ENCODE measurements at places on chromosomes 1 and 21.

- peak; percentile 99 for DNase-seq
Observed at GRCh38 chr1:1919304-1920056, 401 bp upstream of the TMEM52 start.

GRCh38 chr1:55916481-55916880 is 662.9 kb downstream of the PLPP3 start:
- DNase-seq = no peak

GRCh38 chr1:66370462-66370971 is 163.4 kb upstream of the SGIP1 start:
- no peak for DNase-seq

GRCh38 chr1:194068446-194069167 is 882.2 kb upstream of the B3GALT2 start:
- DNase-seq = no peak

- DNase-seq = no peak
Observed at GRCh38 chr1:200037501-200037900, 10.0 kb downstream of the NR5A2 start.

GRCh38 chr1:162939035-162939434 is 78.1 kb upstream of the CCDC190 start:
- no peak for DNase-seq

GRCh38 chr1:54968551-54968950 is 11.9 kb upstream of the TMEM61 start:
- no peak for DNase-seq

- DNase-seq = no peak
Observed at GRCh38 chr1:230348386-230349019, 77.6 kb downstream of the PGBD5 start.

- no peak for DNase-seq
Observed at GRCh38 chr1:226041419-226041818, 21.1 kb upstream of the H3-3A start.

GRCh38 chr1:235864931-235865525 is 1.7 kb downstream of the LYST start:
- DNase-seq = no peak

DNA sequence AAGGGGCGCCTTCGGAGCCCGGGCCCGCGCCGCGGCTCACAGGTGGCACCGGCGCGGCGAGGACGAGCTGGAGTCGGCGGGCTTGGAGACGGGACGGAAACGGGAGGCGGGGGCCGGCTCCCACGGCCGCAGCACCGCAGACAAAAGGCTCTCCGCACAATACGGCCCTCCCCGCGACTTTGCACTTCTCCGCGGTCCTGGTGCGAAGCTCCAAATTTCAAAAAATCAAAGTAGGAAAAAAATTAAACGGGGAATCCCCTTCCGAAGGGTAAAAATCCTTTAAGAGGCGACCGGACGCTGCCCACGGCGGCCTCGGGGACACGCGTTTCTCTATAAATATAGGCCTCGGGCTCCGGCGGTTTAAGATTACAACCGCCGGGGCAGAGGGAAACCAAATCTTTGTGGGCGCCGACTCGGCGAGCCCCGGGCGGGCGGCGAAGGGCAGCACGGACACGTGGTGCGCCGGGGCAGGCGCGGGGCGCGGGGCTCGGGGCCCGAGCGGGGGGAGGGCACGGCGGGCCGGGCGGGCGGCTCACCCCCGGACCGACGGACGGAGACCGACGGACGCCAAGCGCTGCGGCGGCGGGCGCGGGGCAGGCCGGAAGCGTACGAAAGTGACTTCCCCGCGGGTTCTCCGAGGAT is 453 bp downstream of the PABPC4 start:
- DNase-seq = no peak

- DNase-seq = no peak
Observed at GRCh38 chr1:193588311-193589082, 402.1 kb upstream of the B3GALT2 start.

DNA sequence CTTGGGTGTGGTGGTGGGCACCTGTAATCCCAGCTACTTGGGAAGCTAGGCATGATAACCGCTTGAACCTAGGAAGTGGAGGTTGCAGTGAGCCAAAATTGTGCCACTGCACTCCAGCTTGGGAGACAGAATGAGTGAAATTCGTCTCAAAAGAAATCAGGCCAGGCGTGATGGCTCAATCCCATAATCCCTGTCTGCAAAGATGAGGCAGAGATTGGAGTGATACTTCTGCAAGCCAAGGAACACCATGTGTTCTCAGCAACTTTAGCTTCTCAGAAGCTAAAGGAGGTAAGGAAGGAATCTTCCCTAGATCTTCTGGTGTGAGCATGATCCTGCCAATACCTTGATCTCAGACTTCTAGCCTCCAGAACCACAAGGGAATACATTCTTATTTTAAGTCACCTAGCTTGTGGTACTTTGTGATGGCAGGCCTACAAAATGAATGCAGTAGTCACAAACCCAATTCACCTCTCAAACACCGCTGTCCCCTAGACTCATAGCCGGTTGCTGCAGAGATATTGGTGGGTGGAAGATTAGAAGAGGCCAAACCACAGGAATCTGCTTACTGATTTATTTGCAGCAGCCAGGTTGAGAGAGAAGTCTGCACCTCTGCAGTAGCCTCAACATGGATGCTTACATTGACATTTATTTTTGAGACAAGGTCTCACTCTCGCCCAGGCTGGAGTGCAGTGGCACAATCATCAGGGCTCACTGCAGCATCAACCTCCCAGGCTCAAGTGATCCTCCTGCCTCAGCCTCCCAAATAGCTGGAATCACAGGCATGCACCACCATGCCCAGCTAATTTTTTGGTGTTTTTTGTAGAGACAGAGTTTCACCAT is 18.6 kb downstream of the L1TD1 start:
- DNase-seq = no peak

- DNase-seq = no peak
Observed at GRCh38 chr1:186297439-186298045, 77.5 kb downstream of the TPR start.

DNA sequence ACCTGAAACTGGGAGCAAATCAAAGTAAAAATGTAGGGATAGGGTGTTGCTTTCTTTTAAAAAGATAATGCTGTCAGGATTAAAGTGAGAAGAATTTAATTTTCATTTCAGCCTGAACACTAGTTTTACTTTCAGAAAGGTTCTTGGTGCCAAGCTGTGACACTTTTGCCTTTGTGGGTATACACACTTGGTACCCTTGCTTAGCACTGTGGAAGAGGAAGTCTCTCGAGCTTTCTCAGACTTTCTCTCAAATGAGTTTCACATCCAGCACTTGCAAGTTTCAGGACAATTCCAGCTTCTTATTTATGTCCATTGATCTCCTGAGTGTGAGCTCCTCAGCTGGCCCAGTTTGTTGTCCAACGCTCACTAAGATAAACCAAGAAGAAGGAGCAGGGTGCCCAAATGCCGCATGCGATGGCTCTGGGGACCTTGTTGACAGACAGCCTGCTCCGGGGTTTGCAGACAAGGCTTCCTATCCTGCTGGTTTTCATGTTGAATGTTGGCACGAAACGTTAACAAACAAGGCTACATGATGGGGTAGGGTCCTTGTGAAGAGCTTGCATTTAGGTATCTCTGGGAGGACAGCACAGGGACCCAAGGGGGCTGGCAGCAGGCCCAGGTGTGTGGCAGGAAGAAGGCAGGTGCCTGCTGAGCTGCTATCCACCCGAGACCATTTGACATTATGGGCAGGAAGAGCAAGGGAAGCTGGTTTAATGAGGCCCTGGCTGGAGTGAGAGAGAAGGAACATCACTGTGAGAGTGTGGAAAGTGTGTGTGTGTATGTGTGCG is 79.7 kb downstream of the POFUT2 start:
- DNase-seq = no peak

DNA sequence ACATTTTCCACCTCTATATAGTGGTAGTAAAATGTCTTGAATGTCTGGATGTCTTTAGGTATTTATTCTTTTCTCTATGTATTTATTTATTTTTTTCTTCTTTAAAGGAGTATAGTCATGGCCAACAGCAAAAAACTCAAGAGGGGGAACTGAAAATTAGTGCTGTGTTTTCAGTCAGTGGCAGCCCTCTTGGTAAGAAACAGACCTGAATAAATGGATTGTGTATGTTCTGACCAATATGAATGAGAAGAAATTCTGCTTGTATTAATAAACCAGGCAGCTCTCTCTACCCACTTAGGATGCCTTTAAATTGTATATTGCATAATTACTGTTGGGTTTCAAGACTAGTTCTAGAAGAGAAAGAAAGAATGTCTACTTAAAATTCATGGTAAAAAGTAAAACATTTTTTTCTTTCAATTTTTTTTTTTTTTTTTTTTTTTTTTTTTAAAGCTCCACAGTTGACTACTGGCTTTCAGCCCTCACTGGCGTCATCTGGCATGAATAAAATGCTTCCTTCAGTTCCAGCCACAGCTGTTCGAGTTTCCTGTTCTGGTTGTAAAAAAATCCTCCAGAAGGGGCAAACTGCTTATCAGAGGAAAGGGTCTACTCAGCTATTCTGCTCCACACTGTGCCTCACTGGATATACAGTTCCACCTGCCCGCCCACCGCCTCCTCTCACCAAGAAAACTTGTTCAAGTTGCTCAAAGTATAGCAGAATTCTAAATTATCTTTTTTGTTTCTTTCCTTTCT is 101.6 kb downstream of the ZMYM4 start:
- no peak for DNase-seq

DNA sequence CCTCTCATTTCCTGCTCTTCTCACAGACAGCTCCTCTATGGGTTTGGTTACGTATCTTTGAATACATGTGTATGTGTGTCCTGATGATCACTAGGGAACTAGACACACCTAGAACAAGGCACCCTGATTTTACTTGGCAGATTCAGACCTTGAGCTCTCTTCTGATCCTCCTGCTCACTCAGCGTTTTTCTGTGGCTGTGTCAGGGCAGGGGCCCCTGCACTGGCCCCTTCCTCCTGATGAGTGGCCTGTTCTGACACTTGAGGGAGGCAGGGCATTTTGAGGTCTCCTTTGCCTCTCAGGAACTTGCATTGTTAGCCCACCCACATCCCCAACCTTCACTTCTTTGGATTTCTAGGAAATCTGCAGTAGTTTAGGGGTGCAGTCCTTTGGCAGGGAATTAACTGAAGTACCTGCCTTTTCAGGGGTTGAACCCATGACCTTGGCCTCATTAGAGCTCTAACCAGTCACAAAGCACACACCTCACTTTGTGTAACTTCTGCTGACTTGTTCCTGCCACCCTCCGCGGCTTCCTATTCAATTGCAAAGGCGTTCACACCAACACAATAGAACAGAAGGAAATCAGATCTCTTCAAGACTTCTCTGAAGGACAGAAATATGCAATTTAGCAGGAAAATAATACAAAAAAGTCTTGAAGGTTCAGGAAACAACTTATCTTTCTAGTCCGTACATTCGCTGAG is 8.8 kb downstream of the SMYD2 start:
- no peak for DNase-seq

GRCh38 chr1:233278631-233279030 is 16.9 kb downstream of the PCNX2 start:
- no peak for DNase-seq

GRCh38 chr1:170664828-170665612 is 1.1 kb downstream of the PRRX1 start:
- DNase-seq = no peak

DNA sequence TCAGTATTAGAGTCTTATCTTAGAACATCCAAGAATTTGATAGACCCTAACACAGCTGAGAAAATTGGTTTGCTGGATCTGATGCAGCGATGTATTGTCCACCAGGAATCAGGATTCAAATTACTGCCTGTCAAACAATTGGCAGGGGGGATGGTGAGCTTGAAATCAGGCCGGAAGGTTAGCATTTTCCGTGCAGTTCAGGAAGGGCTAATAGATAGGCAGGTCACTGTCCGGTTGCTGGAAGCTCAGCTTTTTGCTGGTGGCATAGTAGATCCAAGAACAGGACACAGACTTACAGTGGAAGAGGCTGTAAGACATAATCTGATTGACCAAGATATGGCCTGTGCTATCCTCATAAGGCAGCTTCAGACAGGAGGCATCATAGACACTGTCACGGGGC is 127.2 kb downstream of the MACF1 start:
- DNase-seq = no peak

GRCh38 chr1:33615546-33615945 is 143.1 kb downstream of the ZSCAN20 start:
- DNase-seq = no peak

DNA sequence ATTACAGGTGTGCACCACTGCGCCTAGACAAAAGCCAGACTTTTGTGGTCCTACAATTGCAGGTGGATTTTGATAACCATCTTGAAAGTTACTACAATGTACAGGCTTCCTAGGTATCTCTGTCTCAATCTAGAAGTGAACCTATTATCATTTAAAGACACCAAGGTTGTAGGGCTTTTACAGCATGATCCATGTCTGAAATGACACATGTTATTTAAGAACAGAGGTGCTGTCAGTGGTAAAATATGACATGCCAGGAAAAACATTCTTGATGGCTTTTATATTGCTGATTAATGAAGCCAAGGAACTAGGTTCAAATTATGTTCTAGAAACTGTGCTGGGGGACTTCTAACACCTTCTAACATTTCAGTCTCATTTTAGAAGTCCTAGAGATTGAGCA is 253.1 kb downstream of the SDCCAG8 start:
- no peak for DNase-seq

DNA sequence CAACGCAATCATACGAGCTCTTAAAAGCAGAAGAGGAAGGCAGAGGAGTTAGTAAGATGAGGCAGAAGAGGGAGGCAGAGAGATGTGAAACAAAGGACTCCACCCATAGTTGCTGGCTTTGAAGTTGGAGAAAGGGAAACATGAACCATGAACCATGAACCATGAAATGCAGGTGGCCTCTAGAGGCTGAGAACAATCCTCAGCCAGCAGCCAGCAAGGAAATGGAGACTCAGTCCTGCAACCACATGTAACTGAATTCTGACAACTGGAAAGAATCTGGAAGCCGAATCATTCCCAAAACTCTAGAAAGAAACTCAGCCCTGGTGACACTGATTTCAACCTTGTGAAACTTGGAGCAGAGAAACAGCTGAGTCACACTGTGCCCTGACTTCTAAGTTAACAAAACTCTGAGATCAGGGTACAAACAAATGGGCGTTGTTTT is 10.1 kb downstream of the DIPK1A start:
- DNase-seq = no peak

DNA sequence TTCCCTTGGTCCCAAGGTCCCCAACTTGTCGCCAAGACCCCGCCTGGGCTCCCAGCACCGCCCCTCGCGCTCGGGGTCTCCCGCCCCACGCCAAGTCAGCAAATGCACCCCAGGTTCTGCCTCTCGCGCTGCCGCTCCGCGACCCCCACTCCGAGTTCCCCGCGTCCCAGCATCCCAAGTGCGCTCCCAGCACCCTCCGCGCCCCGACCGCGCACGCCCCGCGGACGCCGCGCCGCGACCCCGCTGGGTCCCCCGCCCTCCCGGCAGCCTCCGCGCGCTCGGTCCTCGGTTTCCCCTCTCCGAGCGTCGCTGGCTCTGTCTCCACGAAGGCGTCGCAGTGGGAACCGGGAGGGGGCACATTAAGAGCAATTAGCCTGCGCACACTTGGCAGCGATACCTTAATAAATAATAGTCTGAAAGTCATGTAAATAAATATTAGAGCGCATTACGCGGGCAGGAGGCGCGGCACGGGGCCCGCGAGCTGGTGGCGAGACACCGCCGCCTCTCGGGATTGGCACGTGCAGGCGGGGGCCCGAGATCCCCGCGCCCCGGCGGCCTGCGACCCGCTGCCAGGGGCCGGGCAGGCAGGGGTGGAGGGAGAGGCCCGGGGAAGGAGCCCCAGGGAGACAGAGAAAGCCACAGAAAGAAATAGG is 75.9 kb downstream of the VWA5B1 start:
- no peak for DNase-seq

Measured in NCI-H187 (cell line).